ENCODE measurements at places on chromosomes 11 and 22. TPM values are rescaled to one million over a fixed set of nuclear protein-coding genes. Genes with fewer than 3 reads are reported as not detected.
A peak's percentile ranks its signal among the peaks of the same experiment; 100 is the strongest.

GRCh38 chr11:134349802-134350355 lies 18.1 kb downstream of the GLB1L2 start:
- H3K36me3 ChIP-seq: no peaks in the 10 kb centered on the region
- no peak overlapping the region for H3K27ac ChIP-seq
- H3K4me1 ChIP-seq: no peaks in the 10 kb centered on the region
- DNase-seq: no peak

- H3K27ac ChIP-seq: no peak overlapping the region
- DNase-seq: no peak
- H3K4me1 ChIP-seq: peaks cover 11% of the 10 kb centered on the region
Measured at GRCh38 chr22:36560001-36560400, 31.0 kb upstream of the EIF3D start.

DNA sequence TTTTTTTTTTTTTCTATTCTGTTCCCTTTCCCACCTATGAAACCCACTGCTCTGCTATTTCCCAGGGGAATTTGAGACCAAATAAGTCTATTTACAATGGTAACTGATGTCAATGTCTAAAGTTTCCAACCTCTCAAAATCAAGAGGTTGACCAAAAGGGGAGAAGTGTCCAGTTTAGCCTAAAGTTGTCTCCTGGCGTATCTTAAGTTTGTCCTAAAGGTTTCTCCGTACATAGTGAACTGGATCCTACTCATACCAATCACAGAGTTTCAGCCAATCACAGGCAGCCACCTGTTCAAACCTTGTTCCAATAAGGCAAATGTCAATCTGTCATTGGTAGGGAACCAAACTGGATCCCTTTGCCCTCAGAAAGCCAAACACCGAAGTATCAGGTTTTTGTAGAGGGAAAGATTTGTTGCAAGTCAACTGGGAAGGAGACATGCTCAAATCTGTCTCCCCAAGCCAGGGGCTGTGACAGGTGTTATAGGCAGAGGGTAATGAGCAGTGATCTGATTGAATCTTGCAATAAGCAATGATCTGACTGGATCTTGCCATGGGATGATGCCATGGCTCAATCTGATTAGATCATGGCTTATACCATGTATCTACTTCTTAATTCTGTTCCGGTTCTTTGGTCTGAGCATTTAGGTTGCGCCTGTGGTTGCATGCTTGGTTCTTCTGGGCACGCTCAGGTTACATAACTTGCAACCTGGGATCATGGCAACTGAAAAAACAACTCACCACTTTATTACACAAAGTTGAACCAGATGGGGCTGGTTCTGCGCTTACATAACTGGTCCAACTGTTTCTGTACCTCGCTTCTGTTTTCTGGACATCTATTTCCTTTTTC lies 1.1 kb upstream of the VPS37C start:
- DNase-seq: peak; percentile 70
- H3K4me3 ChIP-seq: peak overlapping the region; percentile 60
- peaks cover 45% of the 10 kb centered on the region for H3K4me1 ChIP-seq

DNA sequence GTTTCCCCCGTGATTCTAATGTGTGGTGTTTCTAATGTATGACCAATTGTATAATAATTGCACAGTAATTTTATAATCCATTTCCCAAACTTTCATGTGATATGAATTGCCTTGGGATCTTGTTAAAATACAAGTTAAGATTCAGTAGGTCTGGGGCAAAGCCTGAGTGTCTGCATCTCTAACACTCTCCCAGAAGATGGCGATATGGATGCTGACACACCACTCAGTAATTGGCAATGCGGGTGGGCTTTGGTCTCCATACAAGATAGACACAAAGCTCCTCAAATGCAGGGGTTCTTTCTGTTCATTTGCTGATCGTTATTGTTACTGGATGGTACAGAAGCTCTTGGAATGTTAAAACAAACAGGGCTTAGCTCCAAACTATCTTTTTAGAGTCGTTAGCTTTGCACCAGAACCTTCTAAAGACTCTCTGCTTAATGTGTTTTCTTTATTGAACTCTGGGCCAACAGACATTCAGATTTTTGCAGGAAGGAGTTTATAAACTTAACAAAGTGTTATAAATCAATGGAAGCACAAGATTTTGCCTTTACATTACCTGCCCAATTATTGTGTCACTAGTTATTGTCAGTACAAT lies 45.4 kb upstream of the ANO3 start:
- no peaks in the 10 kb centered on the region for H3K4me1 ChIP-seq
- no peak overlapping the region for H3K27ac ChIP-seq
- no peak for DNase-seq
- H3K4me3 ChIP-seq: no peak overlapping the region

DNA sequence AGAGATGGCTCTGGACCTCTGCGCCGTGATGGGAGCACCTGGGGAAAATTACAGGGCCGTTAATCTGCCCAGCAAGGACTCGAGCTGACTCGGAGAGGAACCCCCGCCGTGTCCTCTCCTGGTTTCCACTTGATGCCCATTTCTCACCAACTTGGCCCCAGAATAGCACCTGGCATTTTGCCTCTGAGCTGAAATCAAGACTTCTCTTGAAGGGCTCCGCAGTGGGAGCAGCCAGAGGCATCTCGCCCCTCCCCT lies 19.0 kb upstream of the CABP7 start:
- no peaks in the 10 kb centered on the region for H3K27me3 ChIP-seq
- no peak for DNase-seq
- peaks cover 28% of the 10 kb centered on the region for H3K4me1 ChIP-seq
- H3K4me3 ChIP-seq: no peak overlapping the region

DNA sequence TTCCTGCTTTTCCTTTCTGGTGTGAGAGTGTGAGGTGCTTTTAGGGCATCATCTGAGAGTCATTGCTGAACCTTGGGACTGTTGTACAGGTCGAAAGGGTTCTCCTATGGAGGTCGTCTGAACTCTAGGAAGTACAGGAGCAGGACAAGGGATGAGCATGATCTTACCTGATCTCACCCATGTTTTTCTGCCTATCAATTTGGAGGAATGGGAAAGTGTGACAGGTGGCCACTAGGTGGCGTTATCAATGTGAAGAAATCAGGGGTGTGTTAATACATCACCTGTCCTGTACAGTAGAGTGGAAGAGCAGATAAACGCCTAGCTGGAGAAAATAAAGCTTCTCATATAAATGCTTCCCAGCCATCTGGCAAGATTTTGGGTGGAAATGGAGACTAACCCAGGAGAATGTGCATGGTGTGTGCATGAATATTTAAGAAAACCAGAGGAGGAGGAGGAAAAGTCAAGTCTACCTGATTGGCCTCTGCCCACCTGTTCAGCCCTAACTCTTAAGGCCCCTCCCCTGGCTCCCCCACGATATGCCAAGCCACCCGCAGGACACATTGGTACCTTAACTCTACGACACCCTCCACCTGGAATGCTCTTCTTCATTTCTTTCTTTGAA lies 72.0 kb upstream of the NARS2 start:
- H3K4me1 ChIP-seq: no peaks in the 10 kb centered on the region
- no peak overlapping the region for H3K4me3 ChIP-seq
- H3K27me3 ChIP-seq: peaks cover 3% of the 10 kb centered on the region
- no peaks in the 10 kb centered on the region for H3K36me3 ChIP-seq
- DNase-seq: peak; percentile 62
- no peak overlapping the region for H3K27ac ChIP-seq

GRCh38 chr11:91489989-91490388 lies 734.6 kb upstream of the FAT3 start:
- no peak overlapping the region for H3K27ac ChIP-seq
- H3K36me3 ChIP-seq: no peaks in the 10 kb centered on the region
- DNase-seq: no peak
- no peak overlapping the region for H3K4me3 ChIP-seq
- no peaks in the 10 kb centered on the region for H3K4me1 ChIP-seq
- H3K27me3 ChIP-seq: no peaks in the 10 kb centered on the region

- no peaks in the 10 kb centered on the region for H3K36me3 ChIP-seq
- DNase-seq: peak; percentile 47
- H3K4me3 ChIP-seq: no peak overlapping the region
- no peak overlapping the region for H3K27ac ChIP-seq
Measured at GRCh38 chr11:33542921-33543320, 157.7 kb downstream of the C11orf91 start.

GRCh38 chr22:47452184-47452583 lies 689.7 kb downstream of the TBC1D22A start:
- no peaks in the 10 kb centered on the region for H3K27me3 ChIP-seq
- no peak overlapping the region for H3K27ac ChIP-seq
- H3K4me3 ChIP-seq: no peak overlapping the region
- H3K4me1 ChIP-seq: no peaks in the 10 kb centered on the region
- DNase-seq: no peak

DNA sequence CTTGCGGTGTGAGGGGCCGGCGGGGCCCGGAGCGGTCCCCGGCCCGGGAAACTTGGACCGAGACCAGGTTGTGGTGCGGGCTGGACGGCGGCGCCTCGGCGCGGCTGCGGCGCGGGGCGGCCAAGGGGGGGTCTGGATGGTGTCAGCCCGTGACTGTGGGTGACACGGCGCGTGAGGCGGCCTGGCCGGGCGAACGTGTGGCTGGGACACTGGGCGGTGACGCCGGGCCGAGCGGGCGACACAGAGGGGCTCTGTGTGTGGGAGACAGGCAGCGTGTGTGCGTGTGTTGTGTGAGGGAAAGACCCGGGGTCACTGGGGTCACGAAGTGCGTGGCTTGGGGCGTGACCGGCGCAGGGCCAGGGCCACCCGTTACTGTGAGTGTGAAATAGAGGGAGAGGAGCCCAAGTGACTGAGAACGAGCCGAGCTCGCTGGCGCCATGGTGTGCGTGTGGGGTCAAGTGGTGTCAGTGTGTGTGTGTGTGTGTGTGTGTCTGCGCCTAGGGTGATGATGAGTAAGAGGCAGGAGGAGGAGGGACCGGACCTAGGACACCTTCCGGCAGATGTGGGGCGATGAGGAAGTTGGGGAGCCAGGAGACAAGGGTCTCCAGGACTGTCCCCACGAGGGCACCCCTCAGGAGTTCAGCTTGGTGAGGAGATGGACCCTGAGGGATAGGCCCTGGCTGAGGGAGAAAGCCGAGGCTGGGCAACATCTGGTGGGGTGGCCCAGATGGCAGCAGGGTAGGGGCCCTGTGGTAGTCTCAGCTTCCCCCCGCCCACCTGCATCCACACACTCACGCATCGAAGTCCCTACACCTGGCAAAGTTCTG lies 817 bp downstream of the RELT start:
- peak overlapping the region; percentile 98 for H3K27ac ChIP-seq
- peak overlapping the region; percentile 62 for H3K4me3 ChIP-seq
- H3K36me3 ChIP-seq: peaks cover 21% of the 10 kb centered on the region
- no peaks in the 10 kb centered on the region for H3K27me3 ChIP-seq
- peaks cover 68% of the 10 kb centered on the region for H3K4me1 ChIP-seq
- peak; percentile 82 for DNase-seq

- no peak for DNase-seq
- H3K36me3 ChIP-seq: no peaks in the 10 kb centered on the region
- H3K4me3 ChIP-seq: no peak overlapping the region
- H3K4me1 ChIP-seq: no peaks in the 10 kb centered on the region
- no peak overlapping the region for H3K27ac ChIP-seq
Measured at GRCh38 chr11:1161410-1162137, 3.8 kb downstream of the MUC5AC start.

- H3K36me3 ChIP-seq: no peaks in the 10 kb centered on the region
- H3K4me1 ChIP-seq: no peaks in the 10 kb centered on the region
- no peak overlapping the region for H3K4me3 ChIP-seq
- no peak for DNase-seq
- no peak overlapping the region for H3K27ac ChIP-seq
Measured at GRCh38 chr22:25123677-25124076, 76.0 kb upstream of the CRYBB3 start.

GRCh38 chr11:83723999-83724398 lies 437.8 kb upstream of the CCDC90B start:
- DNase-seq: peak; percentile 68
- no peak overlapping the region for H3K27ac ChIP-seq
- H3K4me1 ChIP-seq: peaks cover 22% of the 10 kb centered on the region
- H3K27me3 ChIP-seq: peaks cover 8% of the 10 kb centered on the region
- peak overlapping the region; percentile 33 for H3K4me3 ChIP-seq

- no peak overlapping the region for H3K27ac ChIP-seq
- no peak for DNase-seq
- peaks cover 15% of the 10 kb centered on the region for H3K36me3 ChIP-seq
- H3K4me1 ChIP-seq: no peaks in the 10 kb centered on the region
- H3K4me3 ChIP-seq: no peak overlapping the region
Measured at GRCh38 chr11:43434893-43435292, 76.2 kb downstream of the TTC17 start.

- no peak overlapping the region for H3K4me3 ChIP-seq
- no peaks in the 10 kb centered on the region for H3K36me3 ChIP-seq
- no peak for DNase-seq
- no peak overlapping the region for H3K27ac ChIP-seq
- H3K4me1 ChIP-seq: no peaks in the 10 kb centered on the region
- H3K27me3 ChIP-seq: no peaks in the 10 kb centered on the region
Measured at GRCh38 chr11:83448686-83449085, 162.5 kb upstream of the CCDC90B start.

DNA sequence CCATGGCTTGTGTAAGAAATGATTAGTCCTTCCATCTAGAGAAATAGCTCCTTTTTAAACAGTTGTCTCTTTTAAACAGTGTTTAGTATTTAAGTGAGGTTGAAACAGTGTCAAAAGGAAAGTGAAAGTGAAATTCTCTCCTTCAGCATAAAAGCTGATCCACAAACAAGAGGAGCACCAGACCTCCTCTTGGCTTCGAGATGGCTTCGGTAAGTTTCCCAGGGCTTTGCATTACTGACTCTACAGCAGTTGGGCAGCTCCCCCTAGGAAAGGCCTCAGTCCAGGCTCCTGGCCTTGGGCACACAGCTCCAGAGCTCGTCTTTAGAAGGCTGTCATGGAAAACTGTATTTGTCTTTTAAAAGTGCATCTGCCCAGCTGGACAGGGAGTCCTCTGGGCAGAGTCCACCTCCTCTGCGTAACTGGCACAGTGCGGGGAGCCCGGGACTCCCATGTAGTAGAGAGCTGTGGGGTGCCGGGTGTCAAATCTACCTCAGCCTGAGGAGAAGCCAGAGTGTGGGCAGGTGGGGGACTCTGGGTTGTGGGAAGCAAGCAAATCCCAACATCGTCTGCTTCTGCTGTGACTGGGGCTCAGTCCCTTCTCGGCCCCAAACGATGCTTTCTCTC lies at the start of gene PLAAT4:
Gene PLAAT4 (plus strand): TSS at position 140 of the 624 bp plus-strand sequence. CDS start 61 bp downstream, at position 201.
- H3K4me1 ChIP-seq: peaks cover 34% of the 10 kb centered on the region
- DNase-seq: peak; percentile 63
- H3K27me3 ChIP-seq: no peaks in the 10 kb centered on the region
- H3K4me3 ChIP-seq: peak within 1 kb of the TSS; percentile 64
- no peaks in the 10 kb centered on the region for H3K36me3 ChIP-seq
- peak within 1 kb of the TSS; percentile 63 for H3K27ac ChIP-seq

DNA sequence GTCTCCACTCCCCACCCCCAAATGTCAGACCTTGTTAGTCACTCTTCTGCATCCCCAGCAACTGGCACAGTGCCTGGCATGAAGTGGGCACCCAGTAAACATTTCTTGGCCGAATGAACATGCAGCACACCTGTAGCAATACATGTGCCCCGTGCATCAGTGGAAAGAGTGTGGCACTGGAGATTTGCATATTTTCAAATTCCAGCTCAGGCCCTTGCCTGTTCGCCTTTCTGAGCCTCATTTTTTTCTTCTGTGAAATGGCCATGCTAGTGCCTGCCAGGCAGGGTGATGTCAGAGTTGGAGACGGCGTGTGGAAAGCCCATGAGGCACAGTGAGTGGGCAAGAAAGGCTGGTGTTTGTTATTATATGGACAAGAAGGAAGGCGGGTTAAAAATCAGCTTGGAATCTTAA lies 38.7 kb downstream of the CD82 start:
- H3K27ac ChIP-seq: peak overlapping the region; percentile 90
- peaks cover 2% of the 10 kb centered on the region for H3K36me3 ChIP-seq
- H3K27me3 ChIP-seq: no peaks in the 10 kb centered on the region
- peaks cover 98% of the 10 kb centered on the region for H3K4me1 ChIP-seq
- DNase-seq: peak; percentile 67

SERPINH1 gene
- 7.5 TPM for total RNA-seq

GAL3ST3 gene
- total RNA-seq: not detected

NTM gene
- total RNA-seq: not detected

NXPE1 gene
- total RNA-seq: not detected

EPS8L2 gene
- total RNA-seq: 13.9 TPM

SELENOH gene
- 153 TPM for total RNA-seq

SLC6A5 gene
- total RNA-seq: not detected

VPREB1 gene
- not detected for total RNA-seq

ART1 gene
- not detected for total RNA-seq

TTC36 gene
- total RNA-seq: 0.73 TPM
